ENCODE measurements at places on chromosomes 2 and 18.

DNA sequence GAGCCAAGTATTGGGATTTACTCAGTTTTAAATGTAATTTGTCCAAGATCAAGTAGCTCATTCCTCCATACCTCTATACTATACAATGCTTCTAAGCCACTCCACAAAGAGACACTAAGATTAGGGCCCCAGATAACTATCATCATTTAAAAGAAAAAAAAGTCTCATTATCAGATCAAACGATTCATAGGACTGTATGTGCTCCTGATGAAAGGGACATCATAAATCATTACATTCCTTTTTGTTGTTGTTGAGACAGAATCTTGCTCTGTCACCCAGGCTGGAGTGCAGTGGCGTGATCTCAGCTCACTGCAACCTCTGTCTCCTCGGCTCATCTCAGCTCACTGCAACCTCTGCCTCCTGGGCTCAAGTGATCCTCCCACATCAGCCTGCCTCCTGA, 2.2 kb upstream of the SLC3A1 start:
- H3K27ac ChIP-seq: no peak overlapping the region
- no peak overlapping the region for H3K4me3 ChIP-seq
- DNase-seq: no peak
- H3K36me3 ChIP-seq: no peaks in the 10 kb centered on the region
- H3K4me1 ChIP-seq: no peaks in the 10 kb centered on the region

GRCh38 chr18:34529358-34530335, 180.5 kb upstream of the DTNA start:
- H3K27ac ChIP-seq: no peak overlapping the region
- H3K27me3 ChIP-seq: no peaks in the 10 kb centered on the region
- H3K4me1 ChIP-seq: no peaks in the 10 kb centered on the region
- no peak overlapping the region for H3K4me3 ChIP-seq
- no peaks in the 10 kb centered on the region for H3K36me3 ChIP-seq

- no peaks in the 10 kb centered on the region for H3K4me1 ChIP-seq
- H3K4me3 ChIP-seq: no peak overlapping the region
- DNase-seq: no peak
Measured at GRCh38 chr2:36449213-36449612, 93.6 kb downstream of the CRIM1 start.

GRCh38 chr2:132813422-132813821, 143.4 kb upstream of the LYPD1 start:
- DNase-seq: no peak
- no peaks in the 10 kb centered on the region for H3K36me3 ChIP-seq
- H3K4me1 ChIP-seq: no peaks in the 10 kb centered on the region
- H3K4me3 ChIP-seq: no peak overlapping the region

- no peaks in the 10 kb centered on the region for H3K36me3 ChIP-seq
- H3K27me3 ChIP-seq: peaks cover 48% of the 10 kb centered on the region
- H3K4me1 ChIP-seq: no peaks in the 10 kb centered on the region
- DNase-seq: no peak
Measured at GRCh38 chr2:118202707-118203303, 114.5 kb downstream of the INSIG2 start.

All from esophagus squamous epithelium (tissue), 5 donors.